ENCODE measurements at places on chromosomes 7 and 10.

- no peak for DNase-seq
These were observed 72.3 kb upstream of the SP8 start for GRCh38 chr7:20858951-20859350.

GRCh38 chr7:28142650-28143049 lies 37.9 kb downstream of the JAZF1 start:
- DNase-seq = no peak

DNA sequence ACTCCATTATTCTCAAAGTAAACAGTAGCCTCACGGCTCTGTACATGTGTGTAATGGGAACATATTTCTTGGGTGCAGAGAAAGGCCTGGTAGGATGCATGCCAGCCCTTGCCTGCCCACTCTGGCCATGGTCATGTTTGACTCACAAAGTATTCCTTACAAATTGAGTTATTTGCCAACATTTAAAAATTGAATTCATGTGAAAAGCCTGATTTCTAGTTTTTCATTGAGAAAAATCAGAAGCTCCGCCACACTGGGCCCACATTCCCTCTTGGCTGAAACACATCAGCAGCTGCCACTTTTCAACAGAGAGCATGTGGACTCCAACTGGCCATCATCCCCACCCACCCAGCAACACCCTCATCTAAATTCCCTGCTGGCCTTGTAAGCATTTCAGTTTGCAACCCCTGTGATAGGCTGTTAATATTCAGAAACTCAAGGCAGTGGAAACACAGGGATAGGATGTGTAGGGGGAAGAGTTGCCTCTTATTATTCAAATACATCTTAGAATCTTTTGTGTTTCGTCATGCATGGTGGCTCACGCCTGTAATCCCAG lies 40.9 kb downstream of the CDH23 start:
- no peak for DNase-seq

DNA sequence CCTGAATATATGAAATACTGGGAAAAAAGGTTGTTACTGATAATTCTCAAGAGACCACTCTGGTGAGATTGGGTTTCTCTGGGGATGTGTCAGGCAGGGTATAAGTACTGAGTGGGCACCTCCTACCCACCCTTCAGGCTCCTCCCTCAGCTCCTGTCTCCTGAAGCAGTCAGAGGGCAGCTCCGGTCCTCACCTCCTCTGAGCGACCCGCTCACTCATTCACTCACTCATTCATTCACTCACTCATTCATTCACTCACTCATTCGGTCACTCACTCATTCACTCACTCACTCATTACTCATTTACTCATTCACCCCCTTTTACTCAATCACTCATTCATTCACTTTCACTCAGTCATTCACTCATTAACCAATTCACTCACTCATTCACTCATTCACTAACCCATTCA lies 6.9 kb upstream of the PFKP start:
- DNase-seq = no peak

DNA sequence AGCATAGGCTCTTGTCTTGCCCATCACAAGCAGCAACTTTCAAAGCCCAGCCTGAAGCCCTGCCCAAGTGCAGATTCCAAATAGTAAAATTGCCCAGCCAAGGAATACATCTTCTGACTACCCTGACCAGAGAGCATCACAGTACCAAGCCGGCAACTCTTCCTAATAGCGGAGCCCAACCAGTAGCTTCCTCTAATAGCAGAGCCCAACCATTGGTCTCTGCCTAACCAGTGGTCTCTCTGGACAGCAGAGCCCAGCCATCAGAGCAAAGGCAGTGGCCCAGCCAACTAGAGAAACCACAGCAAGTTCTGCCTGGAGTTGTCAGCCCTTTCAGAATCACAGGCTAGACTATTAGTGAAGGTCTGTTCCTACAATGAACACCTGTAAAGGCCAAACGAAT lies 285.6 kb downstream of the HGF start:
- DNase-seq = no peak

- DNase-seq = no peak
These were observed 182.3 kb downstream of the NPSR1 start for GRCh38 chr7:34840176-34840785.

- DNase-seq = no peak
These were observed 2.7 kb upstream of the SRPK2 start for GRCh38 chr7:105391429-105391828.

GRCh38 chr7:19128856-19129255 lies 11.4 kb upstream of the TWIST1 start:
- DNase-seq = no peak

DNA sequence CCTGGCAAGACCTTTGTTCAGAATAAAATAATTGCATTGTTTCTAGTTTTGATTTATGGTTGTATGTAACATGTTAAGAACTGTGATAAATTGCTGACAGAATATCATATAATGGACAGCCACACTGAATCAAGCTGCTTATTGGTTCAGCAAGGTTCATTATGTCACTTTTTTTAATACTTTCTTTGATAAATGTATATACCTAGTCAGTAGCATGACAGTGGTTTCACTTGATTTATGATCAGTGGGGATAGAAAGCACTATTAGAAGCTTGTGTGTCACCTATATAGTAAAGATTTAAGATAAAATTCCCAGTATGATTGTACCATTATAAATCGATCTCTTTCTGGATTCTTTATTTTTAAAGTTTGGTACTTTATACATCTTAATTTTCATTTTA lies 4.5 kb downstream of the BUB3 start:
- no peak for DNase-seq

GRCh38 chr10:26488344-26488743 lies 50.2 kb downstream of the APBB1IP start:
- no peak for DNase-seq

GRCh38 chr10:86888585-86889381 lies 68.6 kb downstream of the MMRN2 start:
- DNase-seq = no peak

- no peak for DNase-seq
These were observed 52.1 kb upstream of the TMEM72 start for GRCh38 chr10:44858988-44859387.

DNA sequence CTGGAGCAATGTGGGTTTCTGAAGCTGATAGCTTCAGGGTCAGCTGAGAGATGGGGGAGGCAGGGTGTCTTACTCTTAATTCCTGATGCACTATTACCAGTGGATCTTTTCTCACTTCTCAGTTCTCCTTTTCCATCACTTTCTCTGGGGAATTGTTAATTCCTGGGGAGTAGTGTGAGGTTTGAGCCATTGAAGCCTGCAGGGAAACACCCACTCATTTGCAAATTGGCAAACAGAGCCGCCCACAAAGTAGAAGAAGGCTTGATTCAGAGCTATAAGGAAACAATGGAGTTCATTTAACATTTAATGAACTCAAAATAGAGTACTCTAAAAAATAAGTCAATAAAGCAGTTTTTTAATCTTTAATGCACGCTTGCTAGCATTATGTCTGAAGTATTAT lies 4.3 kb upstream of the TECTB start:
- DNase-seq = no peak

DNA sequence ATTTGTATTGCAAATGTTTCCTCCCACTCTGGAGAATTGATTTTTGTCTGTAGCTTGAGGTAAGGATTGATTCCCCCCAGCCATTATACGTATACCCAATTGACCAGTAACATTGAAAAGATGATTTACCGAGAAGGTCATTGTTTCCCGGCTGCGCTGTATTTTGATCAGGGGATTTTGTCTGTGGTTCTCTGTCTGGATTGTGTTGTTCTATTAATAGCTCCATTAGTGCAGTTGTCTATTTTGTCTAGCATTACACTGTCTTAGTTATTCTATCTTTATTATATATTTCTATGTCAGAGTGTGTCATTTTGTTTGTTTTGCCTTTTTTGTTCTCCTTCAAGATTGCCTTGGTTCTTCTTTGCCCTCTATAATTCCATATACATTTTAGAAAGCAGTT lies 37.7 kb downstream of the AHR start:
- DNase-seq = no peak

DNA sequence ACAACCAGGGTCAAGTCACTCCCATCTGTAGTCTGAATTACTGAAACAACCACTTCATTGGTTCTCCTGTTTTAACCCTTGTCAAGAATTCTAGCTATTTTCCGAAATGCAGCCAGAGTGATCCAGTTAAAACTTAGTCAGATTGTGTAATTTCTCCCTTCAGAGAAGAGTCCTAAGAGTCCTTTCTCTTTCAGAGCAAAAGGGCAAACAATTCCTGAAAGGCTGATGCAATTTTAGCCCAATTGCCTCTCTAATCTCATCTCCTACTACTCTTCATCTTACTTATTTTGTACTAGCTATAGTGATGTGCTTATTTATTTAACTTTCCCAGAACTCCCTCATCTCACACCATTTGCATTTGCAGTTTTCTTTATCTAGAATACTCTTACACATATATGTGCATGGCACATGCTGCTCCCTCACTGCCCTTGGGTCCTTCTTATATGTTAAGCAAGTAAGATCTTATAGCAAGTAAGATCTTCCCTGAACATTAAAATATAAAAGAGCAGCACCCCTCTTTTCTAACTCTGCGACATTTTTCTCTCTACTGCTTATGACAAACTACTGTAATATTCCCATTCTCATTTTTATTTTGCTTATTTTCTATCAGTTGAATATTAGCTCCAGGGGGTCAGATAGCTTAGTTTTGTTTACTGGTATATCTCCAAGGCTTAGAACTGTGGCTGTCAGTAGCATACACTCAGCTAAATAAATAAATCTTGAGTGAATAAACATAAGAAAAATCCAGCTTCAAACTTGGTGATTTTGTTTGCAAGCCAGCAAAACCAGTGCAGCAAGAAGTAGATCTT lies 44.6 kb downstream of the HGF start:
- no peak for DNase-seq

DNA sequence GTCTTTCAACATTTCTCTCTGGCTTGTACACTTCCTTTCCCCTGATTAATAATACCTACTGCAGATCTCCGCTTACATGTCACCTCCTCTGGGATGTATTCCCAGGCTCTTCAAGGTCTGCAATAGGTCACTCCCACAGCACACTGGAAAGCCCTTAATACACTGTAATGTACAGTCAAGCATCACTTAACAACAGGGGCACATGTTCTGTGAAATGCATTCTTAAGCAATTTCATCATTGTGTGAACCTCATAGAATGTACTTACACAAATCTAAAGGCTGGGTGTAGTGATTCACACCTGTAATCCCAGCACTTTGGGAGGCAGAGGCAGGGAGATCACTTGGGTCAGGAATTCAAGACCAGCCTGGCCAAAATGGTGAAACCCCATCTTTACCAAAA lies 1.9 kb downstream of the COX15 start:
- no peak for DNase-seq

DNA sequence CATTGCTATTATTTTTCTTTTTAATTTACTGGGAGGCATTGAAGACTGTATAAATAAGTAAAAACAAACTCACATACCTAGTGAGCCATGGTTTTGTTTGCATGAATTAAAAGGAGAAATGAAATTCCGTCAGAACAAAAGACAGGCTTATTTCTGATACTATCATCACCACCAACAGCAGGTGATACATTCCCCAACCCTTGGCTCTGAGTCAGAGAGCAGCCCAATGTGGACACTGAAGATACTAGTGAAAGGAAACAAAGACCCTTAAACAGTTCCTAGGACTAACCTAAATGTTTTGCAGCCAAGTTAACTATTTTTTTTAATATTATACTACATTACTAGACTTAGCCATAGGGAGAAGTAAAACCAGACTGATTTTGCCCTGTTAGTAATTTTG lies 31.6 kb downstream of the CHRM2 start:
- no peak for DNase-seq

- no peak for DNase-seq
These were observed 12.7 kb downstream of the LDB3 start for GRCh38 chr10:86681047-86681446.

DNA sequence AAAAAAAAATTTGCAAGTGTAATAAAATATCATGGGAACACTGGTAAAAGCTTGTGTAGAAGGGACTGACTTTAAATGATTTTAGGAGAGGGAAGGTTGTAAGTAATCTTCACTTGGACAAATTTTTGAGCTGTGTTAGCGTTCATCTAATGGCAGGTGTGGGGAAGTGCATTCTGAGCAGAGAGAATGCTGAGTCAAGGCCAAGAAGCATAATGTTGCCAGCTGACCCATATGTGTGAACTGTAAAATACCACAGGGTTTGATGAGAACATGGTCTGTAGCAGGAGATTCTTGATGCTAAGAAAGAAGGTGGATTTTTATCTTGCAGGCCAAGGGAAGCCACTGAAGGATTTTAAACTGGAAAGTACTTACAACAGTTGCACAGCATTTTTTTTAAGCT lies 98.2 kb upstream of the ZNF32 start:
- no peak for DNase-seq

GRCh38 chr10:93245779-93246178 lies 172.1 kb downstream of the CYP26A1 start:
- no peak for DNase-seq

- no peak for DNase-seq
These were observed 210.2 kb upstream of the AGK start for GRCh38 chr7:141340991-141341390.

DNA sequence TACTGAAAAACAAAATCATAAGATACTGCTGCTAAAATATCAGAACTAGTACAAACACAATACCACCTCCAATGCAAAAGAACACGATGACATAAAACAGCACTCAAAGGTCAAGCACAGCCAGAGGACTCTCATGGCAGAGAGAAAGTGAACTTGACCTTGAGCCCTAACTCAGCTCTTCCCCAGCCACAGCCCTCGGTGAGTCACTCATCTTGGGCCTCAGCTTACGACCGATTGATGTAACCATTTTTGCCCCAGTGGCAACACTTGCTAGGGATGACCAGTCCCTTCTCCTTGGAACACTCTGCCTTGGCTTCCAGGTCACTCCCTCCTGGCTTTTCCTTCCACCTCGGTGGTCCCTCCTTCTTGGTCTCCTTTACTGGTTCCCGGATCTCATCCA lies 77.8 kb downstream of the JAZF1 start:
- no peak for DNase-seq

DNA sequence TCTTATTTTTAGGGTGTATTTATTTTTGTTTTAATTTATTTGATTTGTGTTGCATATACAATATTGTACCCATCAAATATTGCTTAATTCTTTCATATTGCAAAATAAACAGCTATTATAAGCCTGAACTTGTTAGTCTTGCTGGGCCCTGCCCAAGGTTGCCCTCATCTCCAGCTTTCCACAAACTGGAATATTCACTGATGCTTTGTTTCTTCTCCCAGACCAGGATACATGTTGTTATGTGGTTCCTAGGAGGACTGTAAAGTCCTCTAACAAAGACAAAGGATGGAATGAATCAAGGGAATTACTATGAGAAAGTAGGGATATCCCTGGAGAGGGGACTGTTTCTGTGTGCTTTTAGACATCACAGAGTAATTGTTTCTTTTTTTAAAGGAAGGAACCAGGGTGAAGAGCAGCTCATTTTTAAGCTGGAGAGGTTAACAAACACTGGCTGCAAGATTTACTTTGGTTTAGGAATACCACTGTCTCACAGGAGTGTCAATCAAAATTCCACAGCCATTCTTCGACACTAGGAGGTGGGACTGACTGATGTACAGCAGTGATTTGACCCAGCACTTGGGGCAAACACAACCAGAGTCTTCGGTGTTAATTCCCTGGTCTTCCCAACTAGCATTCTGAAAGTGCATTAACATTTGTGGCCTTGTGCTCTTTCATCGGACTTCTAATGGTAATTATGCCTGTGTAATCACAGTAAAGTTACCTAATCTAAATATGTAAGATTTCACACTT lies 14.8 kb upstream of the CD36 start:
- no peak for DNase-seq

Measured in DMS79 (cell line).